ENCODE measurements at places on chromosomes 6 and 20.
A peak's percentile ranks its signal among the peaks of the same experiment; 100 is the strongest.

- no peak for DNase-seq
Observed at GRCh38 chr6:138757136-138757535, 16.4 kb upstream of the CCDC28A start.

DNA sequence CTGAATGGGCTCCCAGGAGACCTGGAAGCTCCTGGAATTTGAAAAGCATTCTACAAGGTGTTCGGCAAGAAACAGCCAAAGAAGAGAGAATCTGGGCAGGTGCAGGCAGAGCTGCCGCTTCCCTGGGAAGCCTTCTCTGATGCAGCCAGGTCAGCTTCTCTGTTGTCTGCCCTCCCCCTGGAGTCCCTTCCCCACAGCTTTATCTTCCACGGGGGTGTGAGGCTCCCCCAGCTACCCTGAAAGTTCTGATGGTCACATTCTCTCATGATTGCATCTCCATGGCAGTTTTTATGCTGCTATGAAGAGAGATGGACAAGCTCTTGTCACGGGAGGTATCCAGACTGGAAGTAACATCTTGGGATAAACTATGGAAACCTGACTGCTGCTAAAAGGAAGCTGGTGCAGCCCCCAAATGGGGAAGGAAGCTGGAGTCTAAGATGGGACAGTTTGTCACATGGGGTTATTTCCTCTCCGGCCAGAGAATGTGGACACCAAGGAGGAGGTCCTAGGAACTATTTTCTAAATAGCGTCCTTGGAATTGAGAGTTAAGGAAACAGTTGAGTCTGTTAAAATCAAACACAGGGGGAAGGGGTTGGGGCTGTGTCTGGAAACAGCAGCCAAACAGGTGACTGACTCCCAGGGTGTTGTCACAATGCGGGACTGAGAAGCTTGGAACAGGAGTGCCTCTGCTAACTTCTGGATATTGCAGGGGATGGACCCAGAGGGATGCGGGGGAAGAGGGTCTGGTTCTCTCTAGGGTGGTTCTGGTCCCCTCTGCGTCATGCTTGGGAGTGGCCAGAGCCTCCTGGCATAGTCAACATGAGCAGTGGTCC, 91.1 kb downstream of the ASXL1 start:
- DNase-seq: no peak

DNA sequence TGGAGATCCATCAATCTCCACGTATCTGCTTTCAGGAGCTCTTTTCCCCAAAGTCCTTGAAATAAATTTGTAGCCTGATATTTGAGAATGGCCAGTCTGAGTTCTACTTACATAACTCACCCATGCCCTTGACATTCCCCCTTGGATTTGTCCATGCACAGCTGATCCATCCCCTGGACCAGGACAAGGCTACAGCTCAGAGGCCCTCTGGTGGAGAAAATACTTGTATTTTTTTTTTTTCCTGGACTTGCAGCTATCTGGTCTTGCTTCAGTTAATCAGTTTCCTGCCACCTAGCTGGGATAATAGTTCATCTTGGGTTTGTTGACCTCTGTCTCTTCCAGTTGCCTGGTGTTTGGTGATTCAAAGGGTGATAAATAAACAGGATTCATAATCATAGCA, 467.6 kb downstream of the DHX35 start:
- DNase-seq: no peak

DNA sequence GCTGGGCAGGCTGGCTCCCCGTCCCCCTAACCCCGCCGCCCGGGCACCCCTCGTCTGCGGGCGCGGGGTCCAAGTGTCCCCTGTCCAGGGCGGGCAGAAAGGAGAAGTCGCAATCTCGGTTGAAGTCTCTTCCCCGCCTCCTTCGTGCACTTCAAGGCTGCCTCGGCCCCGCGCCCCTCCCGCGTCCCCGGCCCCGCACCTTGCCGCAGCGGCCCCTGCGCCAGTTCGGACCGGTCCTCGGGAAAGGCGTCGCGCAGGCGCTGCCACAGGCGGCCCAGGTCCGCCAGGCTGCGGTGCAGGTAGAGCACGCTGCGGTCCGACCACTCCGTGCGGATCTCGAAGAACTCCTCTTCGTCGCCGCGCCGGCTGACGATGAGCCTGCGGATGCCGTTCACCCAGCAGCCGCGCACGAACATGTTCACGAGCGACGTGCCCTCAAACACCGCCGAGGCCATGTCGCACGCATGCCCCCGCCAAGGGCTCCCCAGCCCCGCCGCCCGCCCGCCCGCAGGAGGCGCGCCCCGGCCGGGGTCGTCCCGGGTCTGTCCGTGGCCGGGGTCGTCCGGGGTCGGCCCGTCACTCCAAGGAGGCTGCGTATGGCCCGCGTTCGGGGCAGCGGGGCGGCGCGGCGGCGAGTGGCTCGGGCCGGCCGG, at the start of gene PXDC1:
Gene PXDC1 (minus strand): TSS at position 637 of the 653 bp plus-strand sequence. CDS start 182 bp downstream, at position 455.
- DNase-seq: no peak

DNA sequence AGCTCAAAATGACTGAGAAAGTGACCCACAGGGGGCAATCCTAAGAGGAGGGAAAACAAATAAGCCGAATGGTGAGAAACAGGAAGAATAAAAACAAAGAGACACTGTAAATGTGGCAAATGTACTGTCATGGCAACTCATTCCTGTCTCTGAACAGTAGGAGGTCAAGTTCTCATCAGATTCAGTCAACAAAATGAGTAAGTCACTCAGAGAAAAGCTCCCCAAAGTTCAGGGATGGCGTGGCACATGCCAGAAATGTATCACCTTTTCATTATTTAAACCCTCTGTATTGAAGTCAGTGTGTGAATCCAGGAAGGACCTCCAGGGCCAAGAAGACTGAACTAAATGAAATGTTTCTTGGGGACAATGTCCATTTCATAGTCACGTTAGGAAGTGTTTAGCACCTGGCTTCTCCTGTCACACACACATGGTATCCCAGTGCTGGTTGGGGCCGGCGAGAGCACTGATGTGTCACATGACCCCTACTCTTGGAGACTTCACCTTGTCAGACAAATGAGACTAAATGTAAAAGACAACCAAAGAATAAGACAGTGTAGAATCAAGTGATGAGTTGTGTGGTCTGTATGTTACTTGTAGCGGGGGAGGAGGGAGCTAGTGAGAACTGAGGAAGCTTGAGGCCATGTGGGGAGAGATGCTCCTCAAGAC, 20.7 kb downstream of the CNR1 start:
- DNase-seq: no peak

DNA sequence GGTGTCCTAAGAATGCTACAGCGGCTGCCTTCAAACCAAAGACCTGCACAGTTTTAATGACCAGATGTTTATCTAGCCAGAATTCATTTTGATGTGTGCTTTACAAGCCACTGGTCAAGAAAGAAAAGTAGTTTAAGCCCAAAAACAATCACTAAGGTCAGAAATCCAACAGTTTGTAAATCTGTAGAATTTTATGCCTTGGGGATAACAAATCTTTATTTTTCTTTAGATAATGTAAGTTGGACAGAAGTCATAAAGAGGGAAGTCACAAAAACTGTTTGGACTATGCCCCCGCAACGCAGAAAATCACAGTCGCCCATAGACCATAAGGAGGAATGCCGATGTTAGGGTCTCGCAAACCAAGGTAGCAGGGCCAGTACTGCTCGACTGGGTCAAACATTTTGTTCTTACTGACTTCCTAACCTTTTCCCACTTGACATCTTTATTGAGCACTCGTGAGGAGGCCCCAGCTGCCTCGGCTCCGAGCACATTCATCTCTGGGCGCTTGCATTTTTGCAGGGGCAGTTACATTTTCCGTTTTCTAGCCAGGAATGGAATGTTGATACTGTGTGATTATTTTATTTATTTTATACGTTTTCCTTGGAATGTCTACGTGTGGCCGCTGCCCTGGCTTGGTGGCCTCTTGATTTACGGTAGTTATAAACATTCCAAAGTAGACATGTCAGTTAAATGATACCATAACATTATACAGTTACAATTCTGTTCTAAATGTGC, 56.7 kb upstream of the APCDD1L start:
- peak; percentile 13 for DNase-seq

GRCh38 chr6:4466769-4467480, 309.3 kb upstream of the CDYL start:
- peak; percentile 50 for DNase-seq

DNA sequence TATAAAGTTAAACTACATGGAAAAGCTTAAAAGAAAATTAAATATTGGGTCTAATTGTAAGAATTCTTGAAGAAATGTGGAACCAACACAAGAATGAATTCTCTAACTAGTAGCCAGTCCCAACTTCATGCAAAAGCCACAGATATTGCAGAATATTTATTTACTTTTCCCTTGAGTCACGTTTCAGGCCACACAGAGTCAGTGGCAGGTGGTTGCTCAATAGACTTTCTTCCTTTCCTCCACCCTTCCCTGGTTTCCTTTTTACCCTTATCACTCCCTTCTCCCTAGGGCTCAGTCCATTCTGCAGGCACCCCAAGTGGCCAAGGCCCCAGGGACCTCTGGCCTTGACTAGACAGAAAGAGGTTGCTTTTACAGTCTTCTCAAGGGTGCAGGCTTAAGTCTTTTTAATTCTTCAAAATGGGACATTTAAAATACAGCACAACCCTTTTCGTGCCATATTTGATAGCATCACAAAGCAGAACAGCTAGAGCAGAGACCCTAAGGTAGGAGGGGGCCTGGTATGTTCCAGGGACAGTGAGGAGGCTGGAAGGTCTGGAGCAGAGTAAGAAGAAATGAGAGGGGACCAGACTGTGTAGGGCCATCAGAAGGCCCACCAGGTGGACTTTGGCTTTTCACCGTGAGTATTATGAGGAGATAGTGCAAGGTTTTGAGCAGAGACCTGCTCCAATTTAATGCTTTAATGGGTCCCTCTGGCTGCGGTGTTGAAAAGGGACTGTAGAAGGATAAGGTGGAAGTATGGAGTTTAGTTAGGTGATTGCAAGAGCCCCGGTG, 65.0 kb downstream of the HDDC2 start:
- peak; percentile 41 for DNase-seq

- DNase-seq: no peak
Observed at GRCh38 chr6:63476302-63476701, 96.0 kb upstream of the LOC128125822 start.

- no peak for DNase-seq
Observed at GRCh38 chr6:45614488-45615285, 237.0 kb upstream of the SUPT3H start.

DNA sequence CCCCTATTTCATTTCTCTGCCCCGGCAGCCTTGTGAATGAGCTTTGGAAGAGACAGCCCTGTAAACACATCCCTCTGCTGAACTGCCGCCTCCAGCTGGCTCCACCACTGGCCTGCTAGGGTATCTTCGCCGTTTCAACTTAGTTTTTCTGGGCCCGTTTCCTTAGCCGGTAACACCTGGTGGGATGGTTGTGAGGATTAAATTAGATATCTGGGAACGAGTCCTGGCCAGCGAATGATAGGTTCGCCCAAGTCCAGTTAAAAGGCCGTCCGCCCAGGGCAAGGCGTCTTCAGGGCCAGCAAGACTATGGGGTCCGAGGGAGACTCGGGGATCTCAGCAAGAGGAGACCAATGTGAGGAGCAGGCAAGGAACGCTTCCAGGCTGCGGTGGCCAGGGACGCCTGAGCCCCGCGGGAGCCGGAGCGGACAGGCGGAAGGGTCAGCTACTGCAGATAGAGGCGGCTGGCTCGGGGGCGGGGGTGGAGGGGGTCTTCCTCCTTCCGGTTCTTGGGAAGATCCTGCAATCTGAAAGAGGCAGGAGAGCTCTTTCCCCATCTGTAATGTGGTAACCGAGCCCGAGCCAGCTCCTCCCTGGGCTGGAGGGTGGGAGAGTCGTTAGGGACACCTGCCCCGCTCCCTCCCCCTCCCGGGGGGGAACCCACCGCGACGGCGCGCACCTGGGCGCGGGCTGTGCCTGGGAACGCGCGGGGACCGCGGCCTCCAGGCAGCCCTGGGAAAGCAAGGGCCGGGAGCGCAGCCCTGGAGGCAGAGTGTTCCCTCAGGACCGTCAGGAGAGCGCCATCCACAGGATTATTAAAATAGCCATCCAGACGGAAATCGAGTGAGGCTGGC, 4.5 kb upstream of the PTCRA start:
- no peak for DNase-seq

- DNase-seq: peak; percentile 91
Observed at GRCh38 chr6:2841264-2842138, at the start of gene SERPINB1. TSS of gene SERPINB1 (minus strand) at chr6:2841863. CDS start at chr6:2840586, 1,277 bp downstream.

- no peak for DNase-seq
Observed at GRCh38 chr20:51725584-51726176, 42.5 kb downstream of the ATP9A start.

DNA sequence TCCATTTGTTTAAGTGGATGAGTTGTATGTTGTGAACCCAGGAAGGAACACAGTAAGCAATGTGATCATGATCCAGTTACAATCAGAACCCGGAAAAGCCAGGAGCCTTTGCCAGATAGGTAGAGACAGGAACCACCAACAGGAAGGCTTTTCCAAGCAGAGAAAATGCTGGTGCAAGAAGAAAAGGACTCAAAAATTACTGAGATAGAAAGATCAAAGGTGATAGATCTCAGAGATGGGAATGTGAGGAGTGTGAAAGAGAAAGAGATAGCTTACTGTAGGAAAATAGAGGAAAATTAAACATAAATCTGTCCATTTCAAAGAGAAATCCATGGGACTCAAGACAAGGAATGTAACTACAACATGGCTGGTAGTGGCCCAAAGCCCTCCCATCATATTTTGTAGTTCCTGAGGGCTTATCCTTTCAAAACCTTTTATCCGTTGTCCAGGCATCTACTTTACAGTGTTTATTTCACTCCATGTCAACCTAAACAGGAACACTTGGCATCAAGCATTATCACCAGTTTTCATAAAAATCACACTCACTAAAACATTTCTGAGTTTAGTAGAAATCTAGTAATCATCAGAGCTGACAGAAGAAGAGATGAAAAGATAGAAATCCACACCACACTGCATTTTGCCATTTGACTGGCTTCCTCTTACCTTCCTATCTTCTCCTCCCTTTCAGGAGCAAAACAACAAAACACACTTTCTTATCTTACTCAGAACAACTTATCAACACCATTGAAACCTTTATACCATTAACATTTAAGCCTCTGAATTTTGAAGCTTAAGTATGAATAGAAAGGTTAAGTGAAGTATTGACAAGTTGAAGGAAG, 44.5 kb upstream of the STXBP5 start:
- DNase-seq: no peak

GRCh38 chr20:18613553-18613952, 25.7 kb downstream of the DTD1 start:
- DNase-seq: peak; percentile 5

- DNase-seq: no peak
Observed at GRCh38 chr6:80689716-80690395, 583.4 kb downstream of the BCKDHB start.

- DNase-seq: no peak
Observed at GRCh38 chr6:63660757-63661156, 25.2 kb downstream of the PHF3 start.

DNA sequence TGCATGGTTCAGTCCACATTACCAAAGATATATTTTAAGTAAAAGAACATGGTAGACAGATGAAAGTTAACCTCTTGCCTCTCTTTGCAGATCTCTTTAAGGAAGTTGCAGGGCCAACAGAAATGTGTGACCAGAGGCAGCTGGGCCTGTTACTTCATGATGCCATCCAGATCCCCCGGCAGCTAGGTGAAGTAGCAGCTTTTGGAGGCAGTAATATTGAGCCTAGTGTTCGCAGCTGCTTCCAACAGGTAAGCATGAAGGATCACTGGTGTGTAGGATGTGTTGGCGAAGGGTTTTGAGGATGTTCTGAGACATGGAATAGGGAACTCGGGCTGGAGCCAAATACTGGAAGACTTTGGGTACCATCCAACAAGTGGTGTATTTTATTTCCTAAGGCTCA, 508.6 kb downstream of the UTRN start:
- no peak for DNase-seq

Data from HFFc6 (cell line).